ENCODE measurements at places on chromosomes 1 and 21. TPM values are rescaled to one million over a fixed set of nuclear protein-coding genes. Genes with fewer than 3 reads are reported as not detected.

Gene CRP
- not detected for polyA plus RNA-seq

- DNase-seq = no peak
These were observed 264.3 kb upstream of the PLD5 start for GRCh38 chr1:242788771-242789170.

Gene TEX38
- polyA plus RNA-seq = 0.18 TPM

GRCh38 chr1:228362141-228362883 lies 44.3 kb downstream of the TRIM11 start:
- no peak for DNase-seq

DNA sequence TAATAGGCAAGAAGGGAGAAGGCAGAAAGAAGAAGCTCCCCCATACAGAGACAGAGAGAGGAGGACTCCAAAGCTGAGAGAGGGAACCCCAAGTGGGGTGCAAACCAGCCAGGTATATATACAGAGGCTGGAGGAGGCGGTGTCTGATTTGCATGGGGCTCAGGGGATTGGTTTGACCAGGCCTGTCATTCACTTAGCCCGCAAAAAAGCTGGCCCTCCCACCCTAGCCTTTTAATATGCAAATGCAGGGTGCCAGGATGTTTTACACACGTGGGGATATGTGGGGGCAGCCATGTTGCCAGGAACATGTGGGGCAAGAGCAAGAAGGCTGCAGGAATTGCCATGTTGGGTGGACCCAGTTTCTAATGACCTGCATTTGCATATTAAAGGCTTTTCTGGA lies 37.0 kb upstream of the TENT5B start:
- DNase-seq = no peak

DNA sequence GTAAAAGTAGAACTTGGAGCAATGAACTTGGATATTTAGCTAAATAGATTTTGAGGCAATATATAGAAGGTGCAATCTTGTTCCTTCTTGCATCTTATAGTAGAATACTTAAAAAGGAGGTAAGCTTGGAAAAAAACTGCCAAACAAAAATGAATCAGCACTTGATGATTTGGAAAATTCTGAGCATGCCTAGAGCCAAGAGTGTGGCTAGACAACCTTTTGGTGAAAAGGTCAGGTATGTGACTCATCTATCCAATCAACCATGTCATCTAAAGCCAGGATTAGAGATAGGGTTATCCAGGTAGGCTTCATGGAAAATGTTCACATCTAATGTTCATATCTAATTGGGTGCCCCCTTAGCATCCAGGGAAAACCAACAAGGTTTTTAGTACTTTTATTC lies 515.0 kb downstream of the COL11A1 start:
- no peak for DNase-seq

DNA sequence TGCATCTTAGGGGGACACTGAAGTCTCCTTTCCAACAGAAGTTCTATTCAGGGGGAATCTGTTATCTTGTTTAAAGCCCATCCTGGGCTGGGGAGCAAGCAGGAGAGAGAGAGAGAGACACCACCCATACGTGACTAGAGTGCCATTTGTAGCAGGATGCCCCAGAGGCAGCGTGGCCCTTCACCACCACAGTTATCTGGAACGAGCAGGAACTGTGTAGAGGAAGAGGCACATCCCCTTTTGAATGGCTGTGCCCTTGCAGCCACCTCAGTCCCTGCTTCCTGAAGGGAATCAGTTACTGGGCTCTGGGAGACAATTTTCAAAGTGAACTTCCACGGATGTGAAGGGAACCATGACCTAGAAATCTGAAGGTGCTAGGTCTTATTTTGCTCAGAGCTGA lies 19.4 kb upstream of the LAMTOR5 start:
- DNase-seq = no peak

Gene KPRP
- not detected for polyA plus RNA-seq

All from right renal pelvis (tissue), 4 donors.